Muscle of arm (tissue), 14 donors: ENCODE measurements at places on chromosomes 5 and 9. TPM values are rescaled to one million over a fixed set of nuclear protein-coding genes. Genes with fewer than 3 reads are reported as not detected.

RNF180 gene
- polyA plus RNA-seq: 1.6 TPM

EXD3 gene
- 11.6 TPM for polyA plus RNA-seq

RANBP17 gene
- not detected for polyA plus RNA-seq

OTP gene
- polyA plus RNA-seq: not detected

FCN2 gene
- not detected for polyA plus RNA-seq

VAV2 gene
- not detected for polyA plus RNA-seq

INVS gene
- 9.4 TPM for polyA plus RNA-seq

SPINK6 gene
- polyA plus RNA-seq: not detected

PDZD2 gene
- polyA plus RNA-seq: 5.9 TPM

TAF11L10 gene
- polyA plus RNA-seq: not detected

TLX3 gene
- not detected for polyA plus RNA-seq

INSL6 gene
- polyA plus RNA-seq: 0.45 TPM

GTF2H2 gene
- polyA plus RNA-seq: 22.2 TPM

NSG2 gene
- polyA plus RNA-seq: 1.1 TPM

LHX3 gene
- polyA plus RNA-seq: not detected

ZDHHC11B gene
- polyA plus RNA-seq: 7.5 TPM

PCDHB7 gene
- polyA plus RNA-seq: 2.6 TPM

PCDHB15 gene
- polyA plus RNA-seq: 8.0 TPM

GARIN3 gene
- not detected for polyA plus RNA-seq

CARD9 gene
- 9.3 TPM for polyA plus RNA-seq

KIF4B gene
- polyA plus RNA-seq: 0.12 TPM

GPSM1 gene
- 18.8 TPM for polyA plus RNA-seq

GABRA1 gene
- not detected for polyA plus RNA-seq

SPINK4 gene
- polyA plus RNA-seq: not detected

SOHLH1 gene
- 0.15 TPM for polyA plus RNA-seq

ADAMTSL2 gene
- 2.3 TPM for polyA plus RNA-seq

TIMD4 gene
- polyA plus RNA-seq: 2.7 TPM

ORM1 gene
- polyA plus RNA-seq: not detected

AHRR gene
- not detected for polyA plus RNA-seq
